ENCODE measurements at places on chromosomes 12 and 14.

GRCh38 chr12:1935242-1935641, 16.8 kb upstream of the CACNA2D4 start:
- no peak for DNase-seq

DNA sequence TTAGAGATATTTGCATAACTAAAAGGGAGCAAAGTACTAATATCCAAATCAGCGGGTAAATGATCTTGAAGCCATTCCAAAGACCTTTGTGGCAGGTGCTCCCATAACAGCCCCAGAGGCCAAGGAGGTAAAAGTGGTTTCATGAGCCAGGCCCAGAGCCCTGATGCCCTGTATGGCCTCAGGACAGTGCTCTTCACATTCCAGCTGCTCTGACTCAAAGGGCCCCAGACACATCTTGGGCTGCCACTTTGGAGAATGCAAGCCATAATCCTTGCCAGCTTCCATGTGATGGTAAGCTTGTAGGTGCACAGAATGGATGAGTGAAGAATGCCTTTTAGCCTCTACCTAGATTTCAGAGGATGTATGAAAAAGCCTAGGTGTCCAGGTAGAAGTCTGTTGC, 933.4 kb downstream of the SLC16A7 start:
- DNase-seq, result no peak

DNA sequence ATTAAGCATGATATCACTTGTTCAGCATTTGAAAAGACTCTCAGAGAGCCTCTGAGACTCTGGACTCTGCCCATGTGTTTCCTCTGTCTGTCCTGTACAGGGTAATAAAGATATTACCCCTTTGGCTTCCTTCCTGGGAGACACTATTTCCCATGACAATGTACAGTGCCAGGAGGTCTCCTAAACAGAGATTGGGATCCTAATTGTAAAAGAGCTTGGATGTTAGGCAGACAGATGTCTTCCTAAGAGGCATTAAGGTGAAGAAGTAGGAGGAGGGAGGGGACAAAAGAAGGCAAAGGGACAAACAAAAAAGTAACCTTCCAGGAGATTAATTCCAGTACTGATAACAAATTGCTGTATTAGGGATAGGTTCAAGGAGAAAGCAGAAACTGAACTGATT, 45.5 kb upstream of the NAV3 start:
- no peak for DNase-seq

DNA sequence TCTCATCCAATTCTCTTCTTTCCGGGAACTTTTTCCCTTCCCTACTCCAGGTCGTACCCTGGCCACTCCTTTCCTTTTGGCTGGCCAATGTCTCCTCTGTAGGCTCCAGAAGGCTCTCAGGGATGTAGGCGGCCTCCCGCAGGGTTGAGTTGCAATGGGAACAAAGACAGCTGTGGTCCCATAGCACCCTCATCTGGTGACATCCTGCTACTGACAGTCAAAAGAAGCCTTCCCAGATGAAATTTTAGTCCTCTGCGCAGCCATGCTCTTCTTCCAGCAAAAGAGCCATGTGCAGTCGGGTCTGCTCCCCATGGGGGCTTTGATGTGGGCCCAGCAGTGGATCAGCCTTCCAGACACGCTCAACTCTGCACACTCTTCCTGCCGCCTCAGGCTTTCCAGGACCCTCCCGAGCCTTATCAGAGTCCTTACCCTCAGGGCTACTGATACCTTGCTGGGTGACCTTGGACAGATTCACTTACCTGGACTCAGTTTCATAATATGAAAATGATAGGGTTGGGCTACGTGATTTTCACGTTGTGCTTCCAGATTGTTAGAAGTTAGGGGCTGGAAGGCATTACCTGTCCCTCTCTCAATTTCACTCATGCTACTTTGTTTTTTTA, 5.5 kb upstream of the CELA1 start:
- no peak for DNase-seq

- no peak for DNase-seq
Measured at GRCh38 chr12:4552191-4552590, 9.8 kb upstream of the DYRK4 start.

DNA sequence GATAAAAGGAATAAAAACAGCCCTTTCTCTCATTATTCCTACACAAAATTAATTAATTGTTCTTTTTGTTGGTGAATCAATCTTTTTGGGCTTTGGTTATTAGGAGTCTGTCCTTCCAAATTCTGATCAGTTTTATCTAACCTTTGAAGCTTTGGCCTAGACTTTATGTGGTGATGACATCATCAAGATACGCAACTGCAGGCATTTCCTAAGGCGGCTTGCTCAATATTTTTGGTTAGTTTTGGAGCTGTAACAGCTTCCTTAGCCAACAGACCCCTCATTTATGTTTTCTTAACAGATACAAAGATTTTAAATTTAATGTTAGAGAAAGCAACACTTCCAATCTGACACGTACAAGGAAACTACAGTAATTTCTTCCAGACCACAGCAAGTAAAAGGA, 87.8 kb upstream of the PDE3A start:
- DNase-seq, result no peak

- DNase-seq, result no peak
Measured at GRCh38 chr12:68905733-68906132, 27.2 kb downstream of the CPM start.

- no peak for DNase-seq
Measured at GRCh38 chr14:61160798-61161197, 120.3 kb downstream of the TMEM30B start.

DNA sequence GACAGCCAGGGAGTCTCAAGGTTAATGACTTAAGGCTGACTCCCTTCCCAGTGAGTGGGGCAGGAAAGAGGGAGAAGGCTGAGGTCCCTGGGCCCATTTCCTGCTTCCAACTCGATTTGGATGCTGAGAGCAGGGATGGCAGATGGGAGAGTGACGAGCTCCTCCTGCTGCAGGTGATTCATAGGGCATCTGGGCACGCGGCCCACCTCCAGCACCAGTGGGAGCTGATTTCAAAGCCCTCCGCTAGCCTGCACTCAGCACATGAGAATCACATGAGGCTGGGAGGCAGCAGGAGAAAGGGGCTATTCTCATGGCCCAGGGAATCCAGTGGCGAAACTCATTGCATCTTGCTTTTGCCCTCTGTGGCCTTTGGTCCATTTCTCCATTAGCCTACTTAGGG, 90.8 kb downstream of the SSPN start:
- no peak for DNase-seq

DNA sequence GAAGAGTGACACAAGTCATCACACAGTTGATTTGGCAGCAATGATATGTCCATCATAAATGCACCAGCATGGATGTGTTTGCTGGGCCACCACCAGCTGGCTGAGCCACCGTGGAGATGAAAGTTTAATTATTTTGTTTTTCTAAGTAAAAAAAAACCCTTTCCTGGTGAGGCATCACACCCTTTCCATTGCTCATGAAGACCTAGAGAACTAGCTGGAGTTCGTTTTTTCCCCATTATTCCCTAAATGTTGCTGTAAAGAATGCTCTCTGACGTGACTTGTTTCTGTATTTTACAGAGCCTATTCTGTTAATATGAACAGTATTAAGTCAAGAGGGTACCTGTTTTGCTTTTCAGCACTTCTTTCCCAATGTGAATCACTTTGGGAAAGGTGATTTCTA, 257.9 kb downstream of the MSRB3 start:
- no peak for DNase-seq

- no peak for DNase-seq
Measured at GRCh38 chr12:79547044-79547734, 143.6 kb downstream of the PAWR start.

GRCh38 chr12:109296431-109296830, 12.7 kb downstream of the FOXN4 start:
- DNase-seq, result no peak

DNA sequence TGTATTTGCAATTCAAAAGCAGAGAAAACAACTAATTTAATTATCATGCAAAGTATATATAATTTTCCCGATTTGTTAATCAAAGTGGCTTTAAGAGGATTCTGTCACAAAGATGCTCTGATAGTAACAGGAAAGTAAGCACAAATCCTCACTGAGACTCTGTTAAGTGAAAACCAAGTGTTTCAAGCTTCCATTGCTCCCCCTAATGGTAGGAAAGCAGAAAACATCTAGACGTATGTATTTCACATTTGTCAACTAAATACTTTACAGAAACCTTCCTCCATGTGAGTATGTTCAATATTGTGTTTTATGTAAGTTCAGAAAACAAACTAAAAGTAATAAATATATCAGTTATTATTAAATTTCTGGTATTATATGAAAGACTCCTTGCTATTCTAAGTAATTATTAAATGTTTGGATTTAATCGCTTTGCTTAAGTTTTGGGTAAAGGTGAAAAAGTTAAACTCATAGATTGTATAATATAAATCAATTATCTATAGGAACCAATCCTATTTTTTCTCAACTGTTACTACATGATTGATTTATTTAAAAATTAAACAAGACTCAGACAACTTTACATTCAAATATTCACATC, 1.5 kb upstream of the NTS start:
- no peak for DNase-seq

- no peak for DNase-seq
Measured at GRCh38 chr14:90603841-90604240, 207.0 kb downstream of the CALM1 start.

- DNase-seq, result no peak
Measured at GRCh38 chr12:94267537-94267872, 119.1 kb downstream of the PLXNC1 start.

DNA sequence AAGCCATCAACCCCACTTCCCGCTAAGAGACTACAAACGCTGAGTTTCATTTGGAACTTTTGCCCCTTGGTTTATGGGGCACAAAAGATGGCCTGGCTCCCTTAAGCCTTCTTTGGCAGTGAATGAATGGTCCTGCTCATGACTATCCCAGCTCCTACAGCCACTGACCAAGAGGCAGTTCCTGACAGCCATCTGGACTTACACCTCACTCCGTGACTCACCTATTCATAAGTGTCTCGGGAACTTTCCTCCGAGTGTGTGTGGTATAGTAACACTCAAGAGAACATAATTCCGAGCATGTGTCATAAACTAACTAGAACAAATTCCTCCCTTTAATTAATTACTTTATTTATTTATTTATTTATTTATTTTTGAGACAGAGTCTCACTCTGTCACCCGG, 51.9 kb upstream of the NUDT4 start:
- DNase-seq, result no peak

GRCh38 chr12:72272731-72273498, 745 bp downstream of the TRHDE start:
- DNase-seq, result no peak

GRCh38 chr12:87082756-87083155, 826.6 kb upstream of the MGAT4C start:
- DNase-seq, result no peak

- no peak for DNase-seq
Measured at GRCh38 chr12:117439531-117440001, 78.1 kb upstream of the NOS1 start.

DNA sequence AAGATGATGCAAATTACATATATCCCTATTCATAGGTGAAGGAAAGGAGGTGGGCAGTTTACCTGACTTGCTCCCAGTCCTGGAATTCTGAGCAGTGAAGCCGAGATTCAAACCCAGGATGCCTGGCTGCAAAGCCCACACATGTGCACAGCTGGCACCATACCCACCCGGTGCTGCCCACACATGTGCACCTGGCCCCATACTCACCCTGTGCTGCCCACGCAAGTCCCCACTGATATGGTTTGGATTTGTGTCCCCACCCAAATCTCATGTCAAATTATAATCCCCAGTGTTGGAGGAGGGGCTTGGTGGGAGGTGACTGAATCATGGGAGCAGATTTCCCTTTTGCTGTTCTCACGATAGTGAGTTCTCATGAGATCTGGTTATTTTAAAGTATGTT, 179.2 kb upstream of the C14orf180 start:
- DNase-seq, result no peak

DNA sequence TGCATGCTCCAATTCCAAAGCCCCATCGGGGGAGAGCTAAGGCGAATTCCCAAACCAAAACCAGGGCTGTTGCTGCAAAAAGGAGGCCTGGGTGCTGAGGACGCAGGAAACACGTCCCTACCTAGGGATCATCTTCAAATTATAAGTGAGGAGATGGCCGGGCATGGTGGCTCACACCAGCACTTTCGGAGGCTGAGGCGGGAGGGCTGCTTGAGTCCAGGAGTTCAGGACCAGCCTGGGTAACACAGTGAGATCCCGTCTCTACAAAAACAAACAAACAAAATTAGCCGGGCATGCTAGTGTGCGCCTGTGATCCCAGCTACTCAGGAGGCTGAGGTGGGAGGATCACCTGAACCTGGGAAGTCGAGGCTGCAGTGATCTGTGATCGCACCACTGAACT, 143.2 kb downstream of the CALM1 start:
- no peak for DNase-seq

DNA sequence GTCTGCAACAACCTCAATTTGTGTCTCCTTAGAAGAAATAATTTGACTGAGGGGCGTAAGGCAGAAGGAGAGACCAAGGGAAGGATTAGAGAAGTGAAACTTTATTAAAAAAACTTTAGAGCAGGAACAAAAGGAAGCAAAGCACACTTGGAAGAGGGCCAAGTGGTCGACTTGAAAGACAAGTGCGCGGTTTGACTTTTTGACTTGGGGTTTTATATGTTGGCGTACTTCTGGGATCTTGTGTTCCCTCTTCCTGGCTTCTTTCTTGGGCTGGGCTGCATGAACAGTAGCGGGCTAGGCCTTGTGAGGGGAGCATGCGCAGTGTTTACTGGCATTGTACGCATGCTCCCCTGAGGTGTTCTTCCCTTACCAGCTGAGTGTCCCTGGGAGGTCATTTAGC, 369.3 kb upstream of the DCN start:
- DNase-seq, result no peak

GRCh38 chr12:91123236-91123916, 12.1 kb upstream of the LUM start:
- no peak for DNase-seq

DNA sequence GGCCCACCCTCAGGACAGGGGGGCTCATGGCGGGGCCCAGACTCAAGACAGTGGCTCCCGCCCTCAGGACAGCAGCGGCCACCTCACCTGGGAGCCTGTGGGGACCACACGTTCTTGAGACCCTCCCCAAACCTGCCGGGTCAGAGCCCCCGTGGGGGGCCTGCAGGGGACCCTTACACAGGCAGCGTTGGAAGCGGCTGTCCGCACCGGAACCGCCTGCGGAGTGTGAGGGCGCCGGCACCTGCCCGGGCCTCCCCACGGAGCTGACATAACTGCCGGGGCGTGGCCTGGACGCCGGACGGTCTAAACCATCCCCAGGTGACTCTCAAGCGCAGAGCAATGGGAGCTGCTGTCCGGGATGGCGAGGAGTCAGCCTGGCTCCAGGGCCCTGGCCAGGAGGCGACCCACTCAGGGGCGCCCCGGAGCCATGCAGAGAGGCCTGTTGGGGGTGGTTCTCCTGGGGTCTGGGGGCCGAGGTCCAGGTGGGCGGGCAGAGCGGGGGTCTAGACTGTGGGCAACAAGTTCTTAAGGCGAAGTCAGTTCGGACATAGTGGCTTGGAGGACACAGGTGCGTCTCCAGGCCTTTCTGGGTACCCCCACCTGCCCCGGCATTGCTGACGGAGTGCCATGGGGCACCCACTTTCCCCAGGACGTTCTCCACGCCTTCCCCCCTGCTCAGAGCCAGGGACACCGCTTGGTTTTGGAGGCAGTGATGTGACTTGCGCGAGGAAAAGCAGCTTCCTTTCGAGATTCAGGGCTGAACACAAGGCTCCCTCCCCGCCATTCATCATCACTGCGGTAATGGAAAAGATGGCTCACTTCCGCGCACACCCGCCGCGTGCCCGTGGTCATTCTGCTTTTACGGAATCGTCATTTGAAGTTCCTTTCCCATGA, 23.2 kb downstream of the GALNT9 start:
- no peak for DNase-seq
